Astrocyte (in vitro differentiated cells and primary cell): ENCODE measurements at places on chromosomes 6 and 20. TPM values are rescaled to one million over a fixed set of nuclear protein-coding genes. Genes with fewer than 3 reads are reported as not detected.

DNA sequence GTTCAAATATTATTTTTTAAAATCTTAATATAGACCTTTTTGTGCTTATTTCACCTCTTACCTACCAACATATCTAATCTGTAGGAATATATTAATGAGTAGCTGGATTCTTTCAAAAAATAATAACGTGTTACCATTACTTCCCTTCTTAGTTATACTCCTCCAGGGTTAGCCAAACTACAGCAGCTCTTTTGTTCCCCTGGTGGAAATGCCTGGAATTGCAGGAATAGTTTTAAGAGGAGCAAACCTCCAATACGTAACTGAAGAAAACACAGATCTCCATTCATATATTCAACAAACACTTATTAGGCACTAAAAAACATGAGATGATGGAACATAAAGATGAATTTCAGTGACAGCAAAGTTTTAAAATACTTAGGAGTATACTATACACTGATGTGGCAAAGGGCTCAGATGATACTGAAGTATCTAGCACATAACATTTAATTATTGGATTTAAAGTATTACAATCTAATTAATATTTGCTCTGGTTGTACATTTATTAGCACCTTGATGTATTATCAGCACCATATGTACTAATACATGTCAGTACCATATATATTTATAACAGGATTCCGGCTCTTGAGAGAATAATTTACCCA is 78.3 kb downstream of the TBX18 start:
- H3K4me3 ChIP-seq = no peak overlapping the region
- H3K27ac ChIP-seq = no peak overlapping the region
- no peaks in the 10 kb centered on the region for H3K36me3 ChIP-seq

GRCh38 chr6:33664506-33665057 is 43.5 kb downstream of the ITPR3 start:
- H3K27ac ChIP-seq = no peak overlapping the region
- no peak overlapping the region for H3K4me3 ChIP-seq
- no peaks in the 10 kb centered on the region for H3K4me1 ChIP-seq

- no peak for DNase-seq
- peaks cover 3% of the 10 kb centered on the region for H3K4me1 ChIP-seq
- no peak overlapping the region for H3K4me3 ChIP-seq
- H3K27ac ChIP-seq = no peak overlapping the region
- H3K36me3 ChIP-seq = no peaks in the 10 kb centered on the region
These were observed 577.8 kb downstream of the PRKN start for GRCh38 chr6:162149786-162150185.

DNA sequence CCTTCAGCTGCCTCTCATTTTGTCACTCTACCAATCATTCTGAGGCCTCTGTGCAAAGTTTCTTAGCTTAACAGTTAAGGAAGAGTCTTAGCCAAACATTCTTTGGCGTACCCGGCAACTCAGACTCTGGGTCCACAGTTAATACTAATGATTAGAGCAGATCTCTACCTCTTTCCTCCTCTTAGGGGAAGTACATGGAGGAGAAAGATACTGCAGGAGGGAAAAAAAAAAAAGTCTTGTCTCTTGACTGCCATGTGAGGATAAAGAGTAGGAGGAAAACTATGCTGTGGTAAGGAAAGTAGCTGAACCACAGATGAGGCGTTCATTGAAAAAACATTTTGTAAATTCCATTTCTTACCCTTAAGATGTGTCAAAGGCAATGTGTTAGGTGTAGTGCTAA is 44.0 kb upstream of the MARCKS start:
- peaks cover 13% of the 10 kb centered on the region for H3K4me1 ChIP-seq
- peak; percentile 97 for DNase-seq
- H3K36me3 ChIP-seq = no peaks in the 10 kb centered on the region
- H3K27ac ChIP-seq = peak overlapping the region; percentile 91

The PRL gene
- not detected in 2 replicates for total RNA-seq

GRCh38 chr20:41177636-41178035 is 40.3 kb downstream of the PLCG1 start:
- H3K36me3 ChIP-seq = peaks cover 29% of the 10 kb centered on the region
- H3K4me3 ChIP-seq = no peak overlapping the region
- peaks cover 31% of the 10 kb centered on the region for H3K4me1 ChIP-seq
- H3K27ac ChIP-seq = peak overlapping the region; percentile 72
- H3K27me3 ChIP-seq = no peaks in the 10 kb centered on the region

The GPX6 gene
- not detected in 2 replicates for total RNA-seq

DNA sequence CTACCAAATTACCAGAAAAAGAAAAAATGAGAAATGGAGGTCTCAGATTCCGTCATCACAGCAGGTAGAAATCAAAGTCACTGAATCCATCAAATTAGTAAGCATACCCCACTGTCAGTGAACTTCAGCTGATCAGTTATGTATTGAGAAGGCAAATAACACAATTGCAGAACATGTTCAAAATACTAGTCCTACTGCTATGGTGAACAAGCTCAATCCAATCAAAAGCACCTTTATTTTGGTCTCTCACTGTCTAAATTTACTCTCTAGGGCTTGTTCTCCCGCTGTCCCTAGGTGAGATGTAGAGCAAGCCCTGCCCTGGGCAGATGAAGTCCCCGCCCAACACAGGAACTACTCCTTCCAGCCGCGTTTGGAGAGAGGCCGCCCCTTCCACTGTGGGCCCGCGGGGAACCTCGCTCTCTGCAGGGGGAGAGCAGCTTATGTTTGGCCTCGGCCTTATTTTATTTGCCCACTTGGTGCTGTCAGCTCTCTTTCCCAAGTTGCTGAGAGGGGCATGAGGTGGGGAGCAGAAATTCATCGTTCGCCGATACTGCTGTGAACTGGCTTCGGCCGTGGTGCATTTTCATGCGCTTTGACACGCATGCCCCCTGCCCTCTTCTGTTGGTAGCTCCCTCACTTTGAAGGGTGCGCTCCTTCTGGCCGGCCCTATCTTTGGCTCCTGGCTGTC is 14.3 kb upstream of the MAP1LC3A start:
- no peak for DNase-seq
- peaks cover 24% of the 10 kb centered on the region for H3K36me3 ChIP-seq
- no peaks in the 10 kb centered on the region for H3K4me1 ChIP-seq
- H3K27ac ChIP-seq = no peak overlapping the region
- no peaks in the 10 kb centered on the region for H3K27me3 ChIP-seq

The KHDRBS2 gene
- total RNA-seq = not detected in 2 replicates

The RPL7L1 gene
- total RNA-seq = 90.1 and 92.0 TPM in 2 replicates

The TRIM40 gene
- not detected in 2 replicates for total RNA-seq

- peaks cover 21% of the 10 kb centered on the region for H3K27me3 ChIP-seq
- no peaks in the 10 kb centered on the region for H3K4me1 ChIP-seq
- H3K4me3 ChIP-seq = no peak overlapping the region
- H3K36me3 ChIP-seq = no peaks in the 10 kb centered on the region
- no peak for DNase-seq
- no peak overlapping the region for H3K27ac ChIP-seq
These were observed 82.4 kb downstream of the SLC2A10 start for GRCh38 chr20:46791722-46792416.

- no peaks in the 10 kb centered on the region for H3K27me3 ChIP-seq
- peaks cover 32% of the 10 kb centered on the region for H3K4me1 ChIP-seq
- H3K36me3 ChIP-seq = no peaks in the 10 kb centered on the region
These were observed 2.3 kb upstream of the SERPINB1 start for GRCh38 chr6:2844008-2844407.

DNA sequence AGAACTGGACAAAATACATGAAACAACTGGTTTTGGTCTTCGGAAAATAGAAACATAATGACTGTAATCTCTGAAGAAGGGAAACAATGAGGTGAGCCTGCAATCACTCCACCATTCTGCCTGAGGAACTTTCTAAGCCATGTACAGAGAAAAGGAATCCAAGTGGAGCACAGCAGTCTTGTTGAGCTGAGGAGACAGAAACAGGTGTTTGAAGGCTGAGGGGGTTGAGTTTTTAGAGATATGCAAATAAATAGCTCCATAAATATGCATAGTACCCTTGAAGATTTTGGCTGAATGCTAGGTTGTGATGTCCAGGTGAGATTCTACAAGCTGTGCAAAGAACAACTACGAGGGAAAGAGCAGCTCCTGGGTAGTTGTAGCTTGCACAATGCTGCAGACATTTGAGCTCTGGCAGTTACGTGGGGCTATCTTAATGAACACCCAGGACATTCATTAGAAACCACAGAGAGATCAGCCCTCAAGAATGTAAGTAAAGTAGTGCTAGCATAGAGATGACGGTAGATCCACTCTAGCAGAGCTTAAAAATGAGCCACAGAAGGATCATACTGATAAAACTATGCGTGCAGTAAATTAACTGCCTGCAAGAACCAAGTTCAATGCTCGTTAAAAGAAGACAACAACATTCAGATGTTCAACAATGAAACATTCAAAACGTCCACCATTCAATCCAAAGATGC is 24.3 kb downstream of the TUBB2B start:
- H3K4me1 ChIP-seq = peaks cover 14% of the 10 kb centered on the region
- no peaks in the 10 kb centered on the region for H3K36me3 ChIP-seq
- no peak overlapping the region for H3K27ac ChIP-seq
- peak; percentile 95 for DNase-seq
- H3K27me3 ChIP-seq = no peaks in the 10 kb centered on the region

DNA sequence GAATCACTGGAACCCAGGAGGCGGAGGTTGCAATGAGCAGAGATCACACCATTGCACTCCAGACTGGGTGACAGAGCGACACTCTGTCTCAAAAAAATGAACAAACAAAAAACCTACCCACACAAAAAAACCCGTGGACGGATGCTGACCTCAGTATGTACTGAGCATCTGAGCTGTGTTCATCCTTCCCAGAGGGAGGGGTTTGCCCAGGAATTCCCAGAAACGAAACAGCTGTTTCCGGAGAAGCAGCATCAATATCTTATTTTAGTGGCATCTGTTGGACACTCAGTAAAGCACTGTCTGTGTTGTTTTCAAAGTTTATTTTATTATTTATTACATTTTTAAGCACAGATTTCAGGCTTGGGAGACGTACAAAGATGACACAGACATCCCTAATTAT is 18.7 kb downstream of the NANP start:
- peaks cover 2% of the 10 kb centered on the region for H3K4me1 ChIP-seq
- H3K36me3 ChIP-seq = no peaks in the 10 kb centered on the region
- H3K4me3 ChIP-seq = no peak overlapping the region

The CTCFL gene
- not detected in 2 replicates for total RNA-seq

- H3K27me3 ChIP-seq = peaks cover 8% of the 10 kb centered on the region
- no peak overlapping the region for H3K27ac ChIP-seq
- H3K4me1 ChIP-seq = peaks cover 5% of the 10 kb centered on the region
- H3K36me3 ChIP-seq = no peaks in the 10 kb centered on the region
- H3K4me3 ChIP-seq = no peak overlapping the region
- DNase-seq = no peak
These were observed 20.2 kb downstream of the EYA2 start for GRCh38 chr20:46914789-46915379.
